ENCODE measurements at places on chromosomes 4 and X.

- DNase-seq, result no peak
These were observed 170.9 kb downstream of the CLCN4 start for GRCh38 chrX:10327651-10328050.

- DNase-seq, result no peak
These were observed 229.6 kb upstream of the AGTR2 start for GRCh38 chrX:115940888-115941332.

GRCh38 chr4:57078685-57079521 lies 31.3 kb downstream of the IGFBP7 start:
- DNase-seq, result no peak

DNA sequence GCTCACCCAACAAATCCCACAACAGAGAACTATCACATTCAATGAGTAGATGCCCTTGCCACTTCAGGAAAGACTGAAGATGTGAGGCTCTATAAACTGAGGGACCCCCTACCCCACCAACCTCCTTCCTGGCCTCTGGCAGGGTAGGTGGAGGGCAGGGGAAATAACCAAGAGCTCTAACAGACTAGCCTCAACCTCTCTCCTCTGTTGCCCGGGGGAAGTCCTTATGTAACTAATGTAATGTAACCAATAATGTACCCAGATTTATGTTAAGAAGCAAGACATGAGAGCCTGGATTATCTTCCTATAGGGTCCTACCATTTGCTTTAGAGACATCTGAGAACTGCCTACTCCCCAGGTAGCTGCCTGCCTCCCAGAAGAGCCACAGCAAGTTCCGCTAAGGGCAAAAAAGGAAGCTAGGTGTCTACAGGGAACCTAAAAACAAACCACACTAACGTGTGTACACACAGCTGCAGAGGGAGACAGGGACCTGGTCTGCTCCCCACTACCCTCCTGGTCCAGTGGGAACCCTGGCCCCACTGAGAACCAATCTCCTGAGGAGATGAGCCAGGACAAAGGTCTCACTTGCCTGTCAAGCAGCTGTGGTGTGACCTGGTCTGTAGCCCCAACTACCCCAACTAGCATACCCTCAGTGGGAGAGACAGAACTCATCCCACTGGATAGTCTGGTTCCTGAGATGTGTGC lies 17.7 kb downstream of the OTUD5 start:
- DNase-seq, result no peak

GRCh38 chr4:150328496-150328895 lies 250.3 kb downstream of the DCLK2 start:
- DNase-seq, result no peak

GRCh38 chr4:145840162-145840768 lies 98.4 kb downstream of the ZNF827 start:
- no peak for DNase-seq
